Muscle of leg (tissue), 16 donors: ENCODE measurements at places on chromosomes 7 and 10. TPM values are rescaled to one million over a fixed set of nuclear protein-coding genes. Genes with fewer than 3 reads are reported as not detected.

The GRM3 gene
- total RNA-seq, result 0.04 TPM

The DNAH11 gene
- total RNA-seq, result 0.13 TPM

DNA sequence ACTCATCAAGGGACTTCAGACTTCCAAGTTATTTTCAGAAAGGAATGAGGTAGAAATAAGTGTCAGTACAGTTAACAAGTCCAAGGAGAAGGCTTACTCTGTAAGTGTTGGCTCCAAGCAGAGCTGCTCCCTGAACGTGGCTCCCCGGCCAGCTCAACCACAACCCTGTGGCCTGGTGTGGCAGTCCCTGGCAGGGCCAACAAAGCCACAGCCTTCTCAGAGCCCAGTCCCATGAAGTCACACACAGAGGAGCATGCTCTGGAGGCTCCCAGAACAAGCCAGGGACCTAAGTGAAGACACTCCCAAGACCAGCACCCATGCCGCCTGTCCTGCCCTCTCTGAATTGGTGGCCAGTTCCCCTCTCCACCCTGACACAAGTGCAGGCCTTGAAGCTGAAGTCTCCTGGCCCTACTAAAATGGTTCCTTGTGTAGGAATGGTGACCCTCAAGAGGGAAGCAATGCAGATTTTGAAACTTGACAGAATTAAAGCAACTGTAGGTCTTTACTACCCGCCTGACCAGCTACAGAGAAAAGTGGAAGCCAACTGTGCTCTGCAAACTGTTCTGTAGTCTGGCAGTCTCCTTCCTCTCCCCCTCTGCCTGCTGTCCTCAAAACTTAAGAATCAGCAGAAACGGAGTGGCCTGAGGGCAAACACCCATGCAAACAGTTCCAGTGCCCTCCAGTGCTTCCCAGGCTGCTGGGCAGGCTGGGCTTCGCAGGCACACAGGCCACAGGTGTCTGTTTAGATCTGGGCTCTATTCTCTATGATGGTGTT is 51.1 kb downstream of the NOD1 start:
- peaks cover 53% of the 10 kb centered on the region for H3K36me3 ChIP-seq
- no peaks in the 10 kb centered on the region for H3K27me3 ChIP-seq
- H3K4me3 ChIP-seq, result no peak overlapping the region
- DNase-seq, result peak; percentile 55

The RAB19 gene
- not detected for total RNA-seq

DNA sequence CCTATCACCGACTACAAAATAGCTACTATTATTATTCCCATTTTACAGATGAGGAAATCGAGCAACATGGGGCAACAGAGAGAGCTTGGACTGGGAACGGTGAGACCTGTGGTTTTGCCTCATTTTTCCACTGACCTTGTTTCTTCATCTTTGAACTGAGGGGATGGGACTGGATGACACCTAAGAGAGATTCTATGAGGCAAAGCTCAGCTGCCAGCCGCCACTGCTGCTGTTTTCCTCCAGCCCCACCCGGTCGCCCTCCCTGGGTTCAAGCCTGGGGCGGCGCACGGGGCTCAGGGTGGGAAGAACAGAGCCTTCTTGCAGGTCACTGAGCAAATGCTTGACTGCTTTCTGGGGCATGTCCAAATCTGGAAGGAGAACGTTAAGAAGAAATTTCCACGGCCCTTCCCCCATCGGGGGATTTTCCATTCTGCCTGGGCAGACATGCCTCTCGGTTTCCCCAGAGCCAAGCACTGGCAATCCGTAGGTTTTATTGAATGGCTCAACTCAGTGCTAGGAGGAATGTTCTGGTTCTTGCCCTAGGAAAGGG is 12.3 kb downstream of the DDIT4 start:
- peaks cover 6% of the 10 kb centered on the region for H3K4me1 ChIP-seq
- H3K27ac ChIP-seq, result no peak overlapping the region
- no peak overlapping the region for H3K4me3 ChIP-seq
- peaks cover 2% of the 10 kb centered on the region for H3K27me3 ChIP-seq

GRCh38 chr10:106958589-106959361 is 205.7 kb downstream of the SORCS1 start:
- H3K27me3 ChIP-seq, result peaks cover 4% of the 10 kb centered on the region
- H3K36me3 ChIP-seq, result no peaks in the 10 kb centered on the region
- H3K4me1 ChIP-seq, result no peaks in the 10 kb centered on the region
- H3K27ac ChIP-seq, result no peak overlapping the region
- no peak for DNase-seq

The MRC1 gene
- 13.4 TPM for total RNA-seq

The TEX47 gene
- not detected for total RNA-seq

- H3K27ac ChIP-seq, result no peak overlapping the region
- peak; percentile 32 for DNase-seq
- no peaks in the 10 kb centered on the region for H3K27me3 ChIP-seq
- no peaks in the 10 kb centered on the region for H3K36me3 ChIP-seq
- H3K4me3 ChIP-seq, result no peak overlapping the region
- H3K4me1 ChIP-seq, result no peaks in the 10 kb centered on the region
These were observed 22.7 kb downstream of the FAM237B start for GRCh38 chr7:90298145-90299038.

DNA sequence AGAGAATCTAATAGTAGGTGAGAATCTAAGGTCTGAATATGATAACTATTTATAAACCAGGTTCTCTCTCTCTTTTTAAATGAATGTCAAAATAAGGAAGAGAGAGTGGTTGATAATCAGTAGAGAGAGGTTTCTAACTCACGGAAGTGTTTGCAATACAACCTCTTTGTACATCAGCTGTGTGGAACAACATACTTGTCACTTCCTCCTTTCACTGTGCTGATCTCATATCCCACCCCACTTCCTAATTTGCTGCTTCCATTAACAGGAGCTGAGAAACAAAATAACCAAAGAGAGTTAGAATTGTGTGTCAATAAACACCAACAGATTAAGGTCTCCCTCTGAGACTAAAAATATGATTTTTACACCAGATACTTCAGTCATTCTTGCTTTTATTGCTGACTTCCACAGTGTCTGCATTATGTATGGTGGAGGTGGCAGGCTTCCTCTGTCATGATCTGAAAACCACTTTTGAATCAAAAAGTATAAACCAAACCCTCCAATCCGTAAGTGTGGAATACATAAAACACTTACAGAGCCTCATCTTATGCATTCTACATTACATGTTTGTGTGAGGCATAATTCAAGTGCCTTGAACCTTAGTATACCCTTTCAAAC is 25.0 kb downstream of the CACUL1 start:
- no peaks in the 10 kb centered on the region for H3K27me3 ChIP-seq
- peak overlapping the region; percentile 52 for H3K27ac ChIP-seq
- peak; percentile 66 for DNase-seq

GRCh38 chr10:126905776-126906703 is 812 bp downstream of the DOCK1 start:
- DNase-seq, result peak; percentile 46
- H3K27ac ChIP-seq, result peak overlapping the region; percentile 59
- H3K4me3 ChIP-seq, result peak overlapping the region; percentile 78
- H3K36me3 ChIP-seq, result peaks cover 8% of the 10 kb centered on the region
- peaks cover 26% of the 10 kb centered on the region for H3K4me1 ChIP-seq

The SMO gene
- 35.9 TPM for total RNA-seq

The COBL gene
- total RNA-seq, result 60.6 TPM

The ANXA8 gene
- total RNA-seq, result not detected

DNA sequence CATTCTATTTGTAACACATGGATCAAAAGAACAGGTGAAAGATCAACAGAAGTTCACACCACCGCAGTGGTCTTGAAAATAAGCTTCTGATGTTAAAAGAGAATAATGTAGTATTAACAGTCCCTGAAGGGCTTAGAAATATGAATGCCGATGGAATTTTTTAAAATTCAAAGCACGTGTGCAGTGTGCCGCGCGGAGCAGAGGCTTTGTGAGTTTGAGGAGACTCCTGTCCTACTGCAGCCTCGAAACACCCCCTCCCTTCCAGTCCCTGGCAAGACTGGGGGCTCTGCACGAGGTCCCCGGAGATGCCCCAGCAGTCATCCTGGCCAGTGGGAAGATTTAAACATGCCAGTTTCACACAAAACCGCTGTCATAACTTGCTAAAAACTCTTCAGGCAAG is 196.6 kb downstream of the DIP2C start:
- peaks cover 3% of the 10 kb centered on the region for H3K36me3 ChIP-seq
- H3K27me3 ChIP-seq, result no peaks in the 10 kb centered on the region
- no peak overlapping the region for H3K27ac ChIP-seq
- H3K4me1 ChIP-seq, result peaks cover 45% of the 10 kb centered on the region

GRCh38 chr7:131897790-131898165 is 341.4 kb upstream of the PODXL start:
- H3K36me3 ChIP-seq, result no peaks in the 10 kb centered on the region
- no peak overlapping the region for H3K27ac ChIP-seq
- H3K27me3 ChIP-seq, result peaks cover 3% of the 10 kb centered on the region
- no peaks in the 10 kb centered on the region for H3K4me1 ChIP-seq

DNA sequence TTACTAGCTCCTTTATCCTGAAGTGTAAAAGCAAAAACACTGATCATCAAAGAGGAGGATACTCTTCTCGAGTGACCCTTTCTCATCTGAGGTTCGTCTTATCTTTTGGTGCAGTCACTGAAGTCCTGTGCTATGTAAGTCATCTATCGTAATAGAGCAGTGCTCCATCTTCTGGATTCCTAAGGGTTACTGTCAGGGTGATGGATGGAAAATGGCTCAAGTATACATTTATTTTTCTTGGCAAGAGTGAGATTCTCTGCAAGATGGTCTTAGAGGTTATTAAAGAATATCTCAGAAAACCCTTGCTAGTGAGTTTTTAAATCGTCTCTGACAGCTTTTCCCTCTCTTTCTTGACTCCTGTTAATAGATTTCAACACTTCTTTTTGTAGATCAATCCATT is 12.4 kb downstream of the PRKG1 start:
- peaks cover 9% of the 10 kb centered on the region for H3K4me1 ChIP-seq
- DNase-seq, result no peak
- peaks cover 4% of the 10 kb centered on the region for H3K36me3 ChIP-seq
- H3K27ac ChIP-seq, result no peak overlapping the region

GRCh38 chr10:44418637-44419036 is 33.7 kb upstream of the CXCL12 start:
- H3K4me1 ChIP-seq, result peaks cover 39% of the 10 kb centered on the region
- no peaks in the 10 kb centered on the region for H3K36me3 ChIP-seq
- no peak overlapping the region for H3K4me3 ChIP-seq
- no peak overlapping the region for H3K27ac ChIP-seq

- peaks cover 5% of the 10 kb centered on the region for H3K4me1 ChIP-seq
- no peaks in the 10 kb centered on the region for H3K36me3 ChIP-seq
- no peaks in the 10 kb centered on the region for H3K27me3 ChIP-seq
- H3K4me3 ChIP-seq, result no peak overlapping the region
- no peak overlapping the region for H3K27ac ChIP-seq
- no peak for DNase-seq
These were observed 67.6 kb downstream of the OSBPL3 start for GRCh38 chr7:24912424-24912823.

GRCh38 chr10:130111852-130112180 is 1.2 kb upstream of the C10orf143 start:
- H3K27ac ChIP-seq, result peak overlapping the region; percentile 99
- no peaks in the 10 kb centered on the region for H3K36me3 ChIP-seq
- H3K4me1 ChIP-seq, result peaks cover 18% of the 10 kb centered on the region
- H3K4me3 ChIP-seq, result peak overlapping the region; percentile 73
- DNase-seq, result no peak

The SRRM3 gene
- total RNA-seq, result 0.31 TPM

- DNase-seq, result no peak
- H3K27ac ChIP-seq, result no peak overlapping the region
- H3K36me3 ChIP-seq, result no peaks in the 10 kb centered on the region
- H3K4me3 ChIP-seq, result no peak overlapping the region
- no peaks in the 10 kb centered on the region for H3K27me3 ChIP-seq
- no peaks in the 10 kb centered on the region for H3K4me1 ChIP-seq
These were observed 134.8 kb downstream of the CUL2 start for GRCh38 chr10:34955391-34955790.

The TMEM229A gene
- total RNA-seq, result not detected

- H3K27me3 ChIP-seq, result peaks cover 2% of the 10 kb centered on the region
- H3K27ac ChIP-seq, result peak overlapping the region; percentile 87
These were observed 127.0 kb upstream of the JCAD start for GRCh38 chr10:30186371-30186875.

The UNCX gene
- not detected for total RNA-seq

- no peak overlapping the region for H3K27ac ChIP-seq
- H3K4me1 ChIP-seq, result no peaks in the 10 kb centered on the region
- peak; percentile 1 for DNase-seq
- no peaks in the 10 kb centered on the region for H3K27me3 ChIP-seq
- no peak overlapping the region for H3K4me3 ChIP-seq
- no peaks in the 10 kb centered on the region for H3K36me3 ChIP-seq
These were observed 576.6 kb upstream of the SORCS1 start for GRCh38 chr10:107740962-107741690.

DNA sequence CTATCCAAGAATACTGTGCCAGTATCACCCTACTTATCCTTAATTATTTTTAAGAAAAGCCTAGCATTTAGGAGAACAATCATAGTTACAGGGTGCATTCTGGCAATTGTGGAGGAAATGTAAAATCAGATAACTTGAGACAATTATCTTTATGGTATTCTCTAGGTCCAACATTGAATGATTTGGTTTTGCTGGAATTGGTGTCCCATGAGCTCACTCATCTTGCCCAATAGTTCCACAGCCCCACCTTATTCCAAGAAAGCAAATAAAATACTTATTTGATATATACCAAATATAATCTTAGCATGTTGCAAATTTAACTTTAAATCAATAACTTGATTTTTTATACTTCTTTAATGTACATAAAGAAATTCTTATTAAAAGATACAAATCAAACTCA is 65.3 kb downstream of the DGKB start:
- no peaks in the 10 kb centered on the region for H3K27me3 ChIP-seq
- no peak for DNase-seq
- H3K4me1 ChIP-seq, result peaks cover 6% of the 10 kb centered on the region

- H3K27me3 ChIP-seq, result peaks cover 3% of the 10 kb centered on the region
- H3K36me3 ChIP-seq, result no peaks in the 10 kb centered on the region
- H3K4me3 ChIP-seq, result no peak overlapping the region
- H3K27ac ChIP-seq, result no peak overlapping the region
- no peak for DNase-seq
- no peaks in the 10 kb centered on the region for H3K4me1 ChIP-seq
These were observed 12.7 kb upstream of the PAPSS2 start for GRCh38 chr10:87646935-87647334.

The MARCHF5 gene
- 7.8 TPM for total RNA-seq

DNA sequence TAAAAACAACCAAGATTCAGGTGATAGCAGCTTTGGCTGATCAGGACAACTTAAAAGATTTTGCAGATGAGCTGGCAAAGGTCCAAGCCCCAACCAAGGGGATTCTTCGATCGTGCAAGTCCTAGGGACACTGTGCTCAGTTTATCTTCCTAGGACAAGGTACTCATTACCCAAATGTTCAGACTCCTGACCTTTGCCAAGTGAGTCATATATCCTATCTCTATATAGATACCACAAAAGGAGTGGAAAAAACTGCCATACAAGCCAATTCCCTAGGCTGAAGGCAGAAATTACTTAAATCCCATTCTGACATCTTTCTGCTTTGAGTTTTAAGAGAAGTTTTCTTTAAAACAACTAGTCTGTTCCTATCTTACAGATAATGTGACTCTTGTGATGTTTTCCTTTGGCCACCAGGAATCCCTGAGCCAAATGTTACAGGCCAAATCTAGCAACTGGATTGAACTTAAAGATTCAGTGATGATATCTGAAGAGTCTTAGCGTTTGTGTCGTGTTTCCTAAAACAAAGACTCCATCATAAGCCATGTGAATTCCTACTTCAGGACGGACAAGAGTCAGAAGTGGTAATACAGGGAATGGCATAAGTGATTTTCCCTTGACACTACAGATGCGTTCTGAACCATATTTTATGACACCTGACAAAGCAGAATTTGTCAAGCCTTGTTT is 142.6 kb upstream of the ASAH2 start:
- no peaks in the 10 kb centered on the region for H3K4me1 ChIP-seq
- H3K4me3 ChIP-seq, result no peak overlapping the region
- no peaks in the 10 kb centered on the region for H3K36me3 ChIP-seq
- no peaks in the 10 kb centered on the region for H3K27me3 ChIP-seq
- no peak overlapping the region for H3K27ac ChIP-seq
- no peak for DNase-seq

The NUTM2E gene
- 0.35 TPM for total RNA-seq

The RNF148 gene
- total RNA-seq, result 0.44 TPM

The ZNF722 gene
- total RNA-seq, result not detected
